ENCODE measurements at places on chromosomes 5 and 9. TPM values are rescaled to one million over a fixed set of nuclear protein-coding genes. Genes with fewer than 3 reads are reported as not detected.

ZNG1C gene
- 18.1 TPM for polyA plus RNA-seq

GRCh38 chr9:68702493-68702892 lies 2.5 kb upstream of the PIP5K1B start:
- DNase-seq = no peak

SPATA9 gene
- polyA plus RNA-seq = 1.9 TPM

DNA sequence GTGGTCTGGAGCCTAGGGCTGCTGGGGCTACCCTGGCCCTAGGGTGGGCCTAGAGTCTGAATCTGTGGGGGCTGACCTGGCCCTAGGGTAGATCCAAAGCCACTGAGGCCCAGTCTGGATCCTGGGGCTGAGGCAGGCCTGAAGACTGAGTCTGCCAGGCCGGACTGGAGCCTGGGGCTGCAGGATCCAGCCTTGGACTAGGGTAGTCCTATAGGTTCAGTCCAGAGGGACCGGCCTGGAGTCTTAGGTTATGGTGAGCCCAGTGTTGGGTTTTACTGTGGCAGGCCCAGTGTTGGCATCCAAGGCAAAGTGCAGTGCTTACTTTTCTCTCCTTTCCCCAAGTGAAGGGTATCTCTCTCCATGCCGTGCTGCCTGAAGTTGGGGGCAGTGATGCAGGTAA lies 227.9 kb upstream of the TAS2R1 start:
- no peak for DNase-seq
